Spinal cord (tissue), 10 donors: ENCODE measurements at places on chromosomes 1 and 21. TPM values are rescaled to one million over a fixed set of nuclear protein-coding genes. Genes with fewer than 3 reads are reported as not detected.
A peak's percentile ranks its signal among the peaks of the same experiment; 100 is the strongest.

The LIN28A gene
- total RNA-seq, result not detected

The SPATA6 gene
- 71.1 TPM for total RNA-seq

The TMEM222 gene
- total RNA-seq, result 22.6 TPM

The ATP1A4 gene
- total RNA-seq, result 0.10 TPM

The GPR153 gene
- total RNA-seq, result 12.8 TPM

The BTBD8 gene
- total RNA-seq, result 56.1 TPM

The PLA2G2F gene
- not detected for total RNA-seq

The IFI6 gene
- total RNA-seq, result 107 TPM

The CNKSR1 gene
- 2.0 TPM for total RNA-seq

The LRRN2 gene
- total RNA-seq, result 10.3 TPM

The FYB2 gene
- total RNA-seq, result 2.4 TPM

The SAMD11 gene
- total RNA-seq, result 12.0 TPM

The CDCA8 gene
- 2.2 TPM for total RNA-seq

The VAV3 gene
- 12.1 TPM for total RNA-seq

The OR2L5 gene
- total RNA-seq, result 0.89 TPM

The HSPB7 gene
- total RNA-seq, result 1.6 TPM

The PIK3C2B gene
- total RNA-seq, result 24.5 TPM

The MSH4 gene
- 0.79 TPM for total RNA-seq

The HSD11B1 gene
- total RNA-seq, result 0.22 TPM

The XKR8 gene
- 2.4 TPM for total RNA-seq

The CRYAA gene
- total RNA-seq, result not detected

The LY9 gene
- 0.10 TPM for total RNA-seq

The CCDC27 gene
- not detected for total RNA-seq

DNA sequence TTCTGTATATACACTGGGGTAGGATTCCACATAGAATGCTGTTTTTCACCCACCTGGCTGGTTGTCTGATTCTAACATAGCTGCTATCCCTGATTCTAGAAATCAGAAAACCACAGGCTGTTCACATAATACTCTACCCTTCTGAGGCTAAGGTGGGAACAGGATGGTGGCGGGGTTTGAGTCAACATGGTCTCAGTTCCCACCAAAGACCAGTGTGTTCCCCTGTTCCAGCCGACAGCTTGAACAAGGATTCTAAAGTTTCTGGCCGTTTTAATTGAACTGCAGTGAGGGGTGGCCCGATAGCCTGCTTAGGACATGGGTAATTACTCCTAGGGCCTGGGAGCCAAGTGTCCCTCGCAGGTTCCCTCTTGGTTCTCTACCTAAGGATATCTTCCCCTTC lies 38.4 kb downstream of the PEX14 start:
- DNase-seq, result no peak

GRCh38 chr1:248631354-248632008 lies 3.4 kb downstream of the OR2T11 start:
- no peak for DNase-seq

DNA sequence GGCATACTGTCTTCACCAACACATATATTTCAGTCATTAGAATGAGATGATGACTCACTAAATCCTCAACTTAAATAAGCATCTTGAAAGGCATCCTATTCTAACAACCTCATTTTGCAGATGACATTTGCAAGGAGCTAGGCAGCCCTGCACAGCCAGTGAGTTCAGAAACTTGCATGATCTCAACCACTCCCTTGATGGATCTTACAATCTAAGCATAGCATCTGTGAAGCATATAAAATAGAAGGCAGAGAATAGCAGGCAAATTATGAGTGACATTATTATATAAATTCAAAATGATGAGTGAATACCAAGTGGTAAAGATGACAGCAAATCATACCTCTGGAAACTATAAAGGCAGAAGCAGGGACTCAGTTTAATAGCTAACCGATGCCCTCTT lies 31.6 kb downstream of the KRTAP20-3 start:
- no peak for DNase-seq

- no peak for DNase-seq
These were observed 10.8 kb upstream of the PIGK start for GRCh38 chr1:77230051-77230450.

GRCh38 chr1:44050261-44050660 lies 19.0 kb upstream of the SLC6A9 start:
- no peak for DNase-seq

DNA sequence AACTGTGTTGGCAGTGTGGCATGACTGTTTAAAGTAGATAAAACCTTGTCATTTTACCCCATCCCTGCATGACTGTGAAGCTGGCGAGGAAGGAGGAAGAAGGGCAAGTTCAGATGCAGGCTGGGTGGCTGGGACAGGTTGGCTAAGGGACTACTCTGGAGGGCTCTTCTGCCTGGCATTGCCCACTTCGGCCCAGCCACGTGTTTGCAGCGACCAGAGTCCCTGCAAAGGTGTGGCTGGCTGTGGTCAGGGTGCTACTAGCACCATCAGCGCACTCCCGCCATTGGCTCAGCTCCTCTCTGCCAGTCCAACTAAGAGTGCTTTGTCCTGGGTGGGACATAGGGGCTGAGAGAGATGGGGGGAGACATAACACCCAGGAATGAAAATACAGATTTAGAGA lies 7.2 kb downstream of the C1orf115 start:
- DNase-seq, result no peak

- no peak for DNase-seq
These were observed 143.2 kb downstream of the NOS1AP start for GRCh38 chr1:162212713-162213112.

- DNase-seq, result no peak
These were observed 44.5 kb upstream of the BMP8B start for GRCh38 chr1:39833121-39833520.

DNA sequence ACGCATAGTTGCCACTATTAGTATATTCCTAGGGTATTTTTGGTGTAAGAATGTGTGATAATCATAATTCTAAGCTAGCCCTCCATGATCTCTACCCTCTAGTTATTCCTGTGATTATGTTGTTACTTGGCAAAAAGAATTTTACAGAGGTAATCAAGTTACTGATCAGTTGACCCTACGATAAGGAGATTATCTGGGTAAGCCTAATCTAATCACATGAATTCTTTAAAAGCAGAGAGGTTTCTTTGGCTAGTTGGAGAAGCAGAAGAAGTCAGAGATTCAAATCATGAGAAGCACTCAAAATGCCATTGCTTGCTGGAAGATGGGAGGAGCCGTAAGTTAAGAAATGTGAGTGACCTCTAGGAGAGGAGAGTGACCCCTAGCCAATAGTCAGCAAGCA lies 72.7 kb downstream of the RPE65 start:
- DNase-seq, result no peak

GRCh38 chr1:6491966-6492365 lies 499 bp upstream of the PLEKHG5 start:
- DNase-seq, result no peak

DNA sequence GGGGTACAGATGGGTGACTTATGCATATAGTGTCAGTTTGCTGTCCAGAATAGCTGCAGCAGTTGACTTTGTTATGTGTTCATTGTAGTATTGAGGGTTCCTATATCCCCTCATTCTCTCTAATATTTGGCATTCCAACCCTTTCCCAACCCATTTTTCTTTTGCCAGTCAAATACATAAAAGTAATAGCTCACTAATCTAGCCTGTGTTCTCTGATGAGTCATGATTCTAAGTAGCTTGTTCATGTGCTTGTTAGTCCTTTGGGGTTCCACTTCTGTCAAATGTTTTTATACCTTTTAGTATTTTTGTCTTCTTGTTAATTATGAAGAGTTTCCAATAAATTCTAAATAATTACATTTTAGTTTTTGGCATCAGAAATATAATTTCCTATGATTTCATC lies 99.2 kb upstream of the MROH9 start:
- no peak for DNase-seq

- DNase-seq, result peak; percentile 62
These were observed 624 bp downstream of the SLC41A1 start for GRCh38 chr1:205812271-205812877.

DNA sequence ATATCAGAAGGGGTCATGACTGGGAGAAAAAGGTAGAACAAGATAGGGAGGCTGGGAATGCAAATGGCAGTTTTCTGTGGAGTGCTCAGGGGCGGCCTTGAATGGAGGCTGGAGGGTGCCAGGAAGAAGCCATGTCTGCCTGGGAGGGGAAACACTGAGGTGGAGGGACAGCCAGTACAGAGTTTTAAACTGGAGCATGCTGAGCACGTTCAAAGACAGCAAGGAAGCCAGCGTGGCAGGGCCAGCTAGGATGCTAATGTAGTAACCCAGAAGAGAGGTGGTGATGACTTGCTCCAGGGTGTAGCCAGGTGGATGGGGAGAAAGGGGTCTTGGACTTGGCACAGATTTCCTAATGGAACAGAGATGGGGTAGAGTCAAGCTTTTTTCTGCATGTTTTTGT lies 445.8 kb upstream of the VAMP3 start:
- no peak for DNase-seq

DNA sequence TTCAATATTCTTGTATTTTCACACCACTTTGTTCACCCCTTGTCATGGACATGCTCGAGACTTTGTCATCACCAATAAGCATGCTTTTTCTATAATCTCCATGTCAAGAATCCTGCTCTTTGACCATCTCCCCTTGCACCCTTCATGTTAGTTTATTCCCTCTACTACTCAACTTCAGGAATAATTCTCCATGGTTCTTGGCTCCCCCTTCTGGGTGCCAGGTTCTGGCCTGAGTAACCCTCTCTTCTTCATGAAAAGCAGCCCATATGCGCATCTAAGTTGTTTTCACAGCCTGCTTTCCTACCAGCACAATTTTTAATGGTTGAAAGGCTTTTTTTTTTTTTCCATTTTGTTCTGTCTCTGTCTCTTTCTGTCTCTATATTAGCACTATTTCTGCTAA lies 160.7 kb downstream of the LEPR start:
- no peak for DNase-seq

- no peak for DNase-seq
These were observed 16.3 kb downstream of the IER5 start for GRCh38 chr1:181104790-181105133.

- no peak for DNase-seq
These were observed 166.6 kb downstream of the CLEC20A start for GRCh38 chr1:178330153-178330552.

- DNase-seq, result peak; percentile 57
These were observed 41.5 kb upstream of the HAO2 start for GRCh38 chr1:119327094-119327449.

DNA sequence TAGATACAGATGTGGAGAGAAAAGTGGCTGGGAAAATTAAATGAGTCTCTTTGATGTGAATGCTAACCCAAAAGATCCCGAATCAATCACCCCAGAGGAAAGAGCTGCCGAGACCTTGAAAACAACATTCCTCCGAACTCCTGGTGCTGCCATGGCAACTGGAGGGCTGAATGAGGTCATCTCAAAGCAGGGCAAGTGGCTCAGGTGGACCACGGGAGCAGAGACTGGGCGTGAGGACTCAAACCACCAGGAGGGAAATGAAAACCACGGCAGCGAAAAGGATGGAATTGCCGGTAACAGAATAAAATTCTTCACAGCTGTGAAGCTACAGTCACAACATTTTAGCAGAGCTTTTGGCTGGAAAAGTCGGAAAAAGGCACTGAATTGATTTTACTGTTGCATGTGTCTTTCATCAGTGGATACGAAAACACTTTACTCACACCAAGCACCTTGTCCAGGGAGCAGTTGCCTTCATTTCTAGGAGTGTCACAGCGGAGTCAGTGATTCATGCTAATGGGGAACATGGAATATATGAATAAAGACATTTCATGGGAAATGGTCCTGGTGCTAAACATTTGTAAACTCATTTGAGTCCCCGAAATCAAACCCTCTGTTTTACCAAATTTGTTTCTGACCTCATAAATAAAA lies 23.2 kb upstream of the BECN2 start:
- DNase-seq, result peak; percentile 48

GRCh38 chr1:109814993-109815786 lies 51.5 kb upstream of the EPS8L3 start:
- DNase-seq, result no peak

DNA sequence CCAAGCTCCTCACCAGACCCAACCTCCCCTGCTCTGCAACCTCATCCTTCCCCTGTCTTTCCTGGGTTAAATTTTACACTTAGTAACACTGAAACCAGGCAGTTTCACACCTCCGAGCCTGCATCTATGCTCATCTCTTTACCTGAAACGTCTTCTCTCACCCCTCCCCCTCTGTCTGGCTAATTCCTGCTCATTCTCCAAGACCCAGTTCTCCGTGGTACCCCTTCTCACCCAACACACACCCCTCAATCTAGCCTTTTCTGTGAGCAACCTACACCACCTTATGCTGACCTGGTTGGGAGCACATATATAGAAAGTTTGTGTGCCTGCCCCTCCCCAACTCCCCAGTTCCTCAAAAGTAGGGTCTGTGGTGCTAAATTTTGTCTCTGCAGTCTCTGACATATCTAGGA lies 3.7 kb upstream of the KIAA1614 start:
- no peak for DNase-seq

- no peak for DNase-seq
These were observed 43.8 kb upstream of the MACF1 start for GRCh38 chr1:39160703-39161102.

DNA sequence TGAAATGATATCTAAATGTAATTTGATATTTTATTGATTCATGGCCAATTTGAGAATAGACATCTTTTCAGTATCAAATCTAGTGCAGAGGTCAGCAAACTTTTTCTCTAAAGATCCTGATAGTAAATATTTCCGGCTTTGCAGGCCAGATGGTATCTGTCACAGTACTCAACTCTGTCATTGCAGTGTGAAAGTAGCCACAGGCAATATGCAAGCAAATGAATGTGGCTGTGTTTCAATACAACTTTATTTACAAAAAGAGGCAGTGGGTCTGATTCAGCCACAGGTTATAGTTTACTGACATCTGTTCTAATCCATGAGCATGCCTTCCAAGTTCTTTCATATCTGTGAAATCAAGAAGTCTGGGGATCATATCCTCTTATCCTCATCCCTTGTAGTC lies 221.2 kb downstream of the PRDM2 start:
- no peak for DNase-seq
